ENCODE measurements at places on chromosomes 3 and 15.

DNA sequence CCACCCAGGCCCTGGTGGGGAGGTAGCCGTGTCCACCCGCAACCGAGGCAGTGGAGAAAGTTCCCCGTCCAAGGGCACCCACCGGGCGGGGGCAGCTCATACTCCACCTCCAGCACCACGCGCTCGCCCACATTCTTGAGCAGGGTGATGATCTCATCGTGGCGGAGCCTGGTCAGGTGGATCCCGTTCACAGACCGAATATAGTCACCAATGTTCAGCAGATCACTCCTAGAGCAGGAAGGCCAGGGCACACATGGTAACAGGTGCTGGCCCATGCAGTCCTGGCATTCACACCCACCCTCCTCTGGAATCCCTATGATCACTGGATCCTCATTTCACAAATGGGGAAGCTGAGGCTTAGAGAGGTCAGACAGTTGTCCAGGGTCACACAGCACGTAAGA lies 15.8 kb downstream of the GRIP2 start:
- DNase-seq: no peak

- DNase-seq: no peak
Measured at GRCh38 chr3:196323016-196323415, 5.0 kb upstream of the DYNLT2B start.

DNA sequence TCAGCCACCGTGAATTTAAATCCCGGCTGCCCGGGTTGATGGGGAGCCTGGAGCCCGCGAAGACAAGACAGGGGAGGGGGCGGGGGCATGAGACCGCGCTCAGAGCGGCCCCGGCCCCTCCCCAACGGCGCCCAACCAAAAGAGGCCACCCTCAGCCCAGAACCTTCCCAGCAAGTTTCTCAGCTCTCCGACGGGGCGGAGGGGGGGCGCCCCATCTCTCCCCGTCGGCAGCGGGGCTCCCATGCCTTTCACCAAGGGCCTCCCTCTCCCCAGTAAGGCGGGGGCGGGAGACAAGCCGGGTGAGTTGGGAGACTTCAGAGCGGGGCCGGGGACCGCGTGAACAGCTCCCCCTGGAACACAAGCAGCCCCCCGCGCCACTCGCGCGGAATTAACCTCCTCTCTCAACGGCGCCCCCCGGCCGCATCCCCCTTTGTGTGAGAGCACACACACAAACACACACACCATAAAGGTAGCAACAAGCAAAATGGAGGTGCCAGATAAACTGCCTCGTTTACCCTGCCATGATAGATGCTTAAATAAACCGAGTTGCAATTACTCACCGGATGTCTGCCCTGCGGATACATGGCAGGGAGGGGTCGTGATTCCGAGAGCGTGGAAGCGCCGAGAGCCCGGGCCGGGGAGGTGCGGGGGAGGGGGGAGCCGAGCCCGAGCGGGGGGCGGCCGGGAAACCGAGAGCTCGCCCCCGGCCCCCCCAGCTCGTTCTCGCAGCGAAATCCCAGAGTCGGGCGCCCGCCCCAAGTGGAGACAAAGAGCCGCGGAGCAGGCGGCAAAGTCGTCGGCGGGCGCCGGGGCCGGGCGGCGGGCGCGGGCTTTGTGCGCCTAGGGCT lies 1.3 kb downstream of the TLE3 start:
- no peak for DNase-seq

- DNase-seq: no peak
Measured at GRCh38 chr3:51568996-51569395, 30.5 kb downstream of the RAD54L2 start.

DNA sequence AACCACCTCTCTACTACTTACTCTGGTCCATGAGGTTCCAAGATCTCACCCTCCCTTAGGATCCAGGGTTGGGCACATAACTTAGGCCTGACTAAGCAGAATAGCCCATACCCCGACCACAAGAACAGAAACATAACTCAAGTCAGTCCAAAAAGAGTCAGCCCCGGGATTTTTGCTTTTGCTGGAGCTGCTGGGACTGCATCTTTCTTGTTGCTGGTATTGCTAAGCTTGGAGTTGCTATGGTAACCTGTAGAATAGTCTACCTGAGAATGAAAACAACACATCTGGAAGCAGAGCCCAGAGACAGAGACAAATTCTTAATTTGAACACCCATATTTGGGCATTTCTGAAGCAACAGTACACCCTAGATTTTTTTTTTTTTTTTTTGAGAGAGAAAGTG lies 6.5 kb downstream of the RUBCN start:
- DNase-seq: no peak

DNA sequence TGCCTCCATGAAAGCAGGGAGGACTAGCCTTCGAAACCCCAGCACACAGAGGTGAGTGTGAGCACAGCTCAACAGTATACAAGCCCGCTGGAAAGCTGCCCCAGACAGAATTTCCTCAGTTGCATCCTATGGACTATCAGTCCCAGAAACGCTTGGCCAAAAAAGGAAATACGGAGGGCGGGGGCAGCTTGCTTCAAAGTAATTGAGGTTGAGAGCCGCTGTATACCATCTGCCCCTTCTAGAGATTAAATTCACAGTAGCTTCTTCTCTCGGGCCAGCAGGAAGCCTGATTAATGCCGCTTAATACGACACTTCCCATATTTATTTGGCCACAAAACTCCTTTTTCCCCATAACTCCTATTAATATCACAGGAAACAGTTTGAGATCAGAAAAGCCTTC lies 88.7 kb downstream of the LIPC start:
- no peak for DNase-seq

DNA sequence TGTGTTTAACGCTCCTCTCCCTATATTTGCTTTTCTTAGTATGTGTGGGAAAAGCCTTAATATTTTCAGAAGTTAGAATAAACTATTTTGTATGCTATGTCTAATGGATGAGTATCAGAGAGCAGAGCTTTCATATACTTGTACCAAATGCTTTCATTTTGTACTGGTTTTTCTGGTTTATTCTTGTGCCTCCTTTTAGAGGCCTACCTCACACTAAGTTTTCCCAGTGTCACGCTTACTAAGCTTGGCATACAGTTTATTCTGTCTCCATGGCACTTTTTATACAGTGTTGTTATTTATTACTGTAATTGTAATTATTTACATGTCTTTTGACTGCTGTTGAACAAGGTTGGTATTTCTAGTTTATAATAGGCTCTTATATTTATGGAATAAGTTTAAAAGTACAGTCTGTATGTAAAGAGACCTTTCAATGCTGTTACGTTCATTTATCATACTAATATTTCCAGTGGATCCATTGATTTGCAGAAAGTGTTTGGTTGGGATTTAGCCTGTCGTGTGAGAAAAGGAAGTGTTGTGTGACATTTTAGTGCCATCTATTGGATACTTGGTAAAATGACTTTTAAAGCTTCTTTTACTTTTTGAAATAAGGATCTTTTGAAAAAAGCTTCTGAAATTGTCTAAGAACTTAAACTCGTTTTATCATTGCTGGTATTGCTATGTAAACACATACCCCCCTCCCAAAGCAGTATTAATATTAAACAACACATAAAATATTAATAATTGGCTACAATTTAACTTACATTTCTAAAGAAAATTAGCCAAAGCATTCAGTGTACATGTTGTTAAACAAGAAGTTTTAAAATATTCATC lies 5.2 kb upstream of the EBLN2 start:
- DNase-seq: peak; percentile 11

DNA sequence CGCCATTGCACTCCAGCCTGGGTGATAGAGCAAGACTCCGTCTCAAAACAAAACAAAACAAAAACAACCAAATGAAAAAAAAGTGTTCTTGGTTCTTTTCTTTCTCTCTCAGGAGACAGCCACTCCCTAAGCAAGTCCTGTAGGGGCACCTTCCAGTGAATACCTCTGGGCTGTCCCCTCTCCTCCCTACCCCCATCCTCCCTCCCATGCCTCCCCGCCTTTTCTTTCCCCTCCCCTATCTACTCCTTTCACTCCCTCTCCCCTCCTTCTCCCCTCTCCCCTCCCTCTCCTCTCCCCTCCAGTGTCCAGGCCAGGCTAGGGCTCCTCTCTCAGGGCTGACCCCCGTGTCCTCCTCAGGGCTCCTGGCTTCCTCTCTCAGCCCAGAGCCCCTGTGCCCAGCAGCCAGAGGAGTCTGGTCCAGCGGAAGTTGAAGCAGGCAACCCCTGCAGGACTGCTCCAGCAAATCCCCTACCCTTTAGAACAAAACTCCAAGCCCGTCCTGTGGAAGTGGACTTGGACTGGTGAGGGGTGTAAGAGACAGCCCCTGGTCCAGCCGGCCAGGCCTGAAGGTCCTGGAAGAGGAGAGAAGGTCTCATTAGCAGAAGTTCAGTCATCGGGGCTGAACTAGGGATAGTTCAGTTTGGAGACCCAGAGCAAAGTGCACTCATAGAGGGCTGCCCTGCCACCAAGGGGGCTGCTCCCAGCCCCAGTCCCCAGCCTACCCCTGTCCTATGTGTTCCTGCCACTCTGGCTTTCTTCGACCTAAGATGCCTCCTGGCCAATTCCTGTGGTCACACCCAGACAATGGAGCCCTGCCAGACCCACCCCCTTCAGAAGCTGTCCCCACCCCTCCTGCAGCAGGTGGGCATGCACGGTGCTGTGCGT lies 79.8 kb upstream of the IQSEC1 start:
- no peak for DNase-seq

GRCh38 chr3:126491221-126492013 lies 15.7 kb upstream of the ZXDC start:
- DNase-seq: no peak

DNA sequence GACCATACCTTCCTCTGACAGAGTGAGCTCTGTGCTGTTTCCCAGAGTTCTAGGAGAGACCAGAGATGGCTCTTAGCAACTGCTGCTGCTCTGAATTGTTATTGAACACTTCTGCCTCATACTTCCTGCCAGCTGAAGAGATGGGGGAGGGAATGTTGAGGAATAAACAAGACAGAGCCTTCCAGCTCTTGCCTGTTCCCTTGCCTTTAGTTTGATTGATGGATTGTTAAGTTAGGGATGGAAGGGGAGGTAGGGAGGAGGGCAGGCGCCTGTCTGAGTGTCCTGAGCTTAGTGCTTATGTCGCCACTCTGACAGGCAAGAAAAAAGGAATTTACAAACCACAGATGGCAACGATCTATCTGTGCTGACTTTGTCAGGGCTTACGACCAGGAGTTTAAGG lies 42.8 kb downstream of the ZNF609 start:
- DNase-seq: peak; percentile 16

GRCh38 chr3:189982321-189982945 lies 138.3 kb downstream of the P3H2 start:
- DNase-seq: no peak

DNA sequence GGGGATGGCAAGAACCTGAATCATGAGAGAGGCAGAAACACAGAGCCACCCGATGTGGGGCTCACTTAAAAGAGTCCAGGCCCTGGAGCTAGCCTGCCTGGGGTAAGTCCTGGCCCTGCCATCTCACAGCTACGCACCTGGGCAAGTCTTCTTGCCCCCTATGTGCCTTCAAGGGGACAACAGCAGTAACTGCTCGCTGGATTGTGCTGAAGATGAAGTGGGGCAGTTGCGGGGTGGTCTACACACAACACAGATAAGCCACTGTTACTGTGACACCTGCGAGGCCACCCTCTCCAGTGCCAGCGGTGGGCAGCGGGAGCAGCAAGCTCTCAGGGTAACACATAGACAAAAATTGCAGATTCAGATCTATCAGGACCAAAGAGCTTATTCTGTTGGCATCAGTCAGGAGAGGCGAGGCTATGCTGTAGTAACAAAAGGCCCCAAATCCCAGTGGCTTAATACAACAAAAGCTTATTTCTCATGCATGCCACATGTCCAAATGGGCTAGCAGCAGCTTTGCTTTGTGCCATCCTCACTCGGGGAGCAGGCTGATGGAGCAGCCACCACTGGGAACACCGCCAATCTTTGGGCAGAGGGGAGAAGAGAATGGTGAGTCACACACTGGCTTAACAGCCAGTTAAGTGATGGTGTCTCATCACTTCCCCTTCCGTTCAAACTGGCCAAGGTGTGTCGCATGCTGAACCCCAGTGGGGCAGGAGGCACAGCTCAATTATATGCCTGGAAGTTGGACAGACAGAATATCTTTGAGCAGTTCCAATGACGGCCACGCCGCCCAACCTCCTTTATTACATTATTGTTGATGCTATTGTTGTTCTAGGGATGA lies 78.3 kb downstream of the WNT7A start:
- DNase-seq: no peak

- DNase-seq: peak; percentile 81
Measured at GRCh38 chr3:192207651-192208050, 519.7 kb downstream of the FGF12 start.

DNA sequence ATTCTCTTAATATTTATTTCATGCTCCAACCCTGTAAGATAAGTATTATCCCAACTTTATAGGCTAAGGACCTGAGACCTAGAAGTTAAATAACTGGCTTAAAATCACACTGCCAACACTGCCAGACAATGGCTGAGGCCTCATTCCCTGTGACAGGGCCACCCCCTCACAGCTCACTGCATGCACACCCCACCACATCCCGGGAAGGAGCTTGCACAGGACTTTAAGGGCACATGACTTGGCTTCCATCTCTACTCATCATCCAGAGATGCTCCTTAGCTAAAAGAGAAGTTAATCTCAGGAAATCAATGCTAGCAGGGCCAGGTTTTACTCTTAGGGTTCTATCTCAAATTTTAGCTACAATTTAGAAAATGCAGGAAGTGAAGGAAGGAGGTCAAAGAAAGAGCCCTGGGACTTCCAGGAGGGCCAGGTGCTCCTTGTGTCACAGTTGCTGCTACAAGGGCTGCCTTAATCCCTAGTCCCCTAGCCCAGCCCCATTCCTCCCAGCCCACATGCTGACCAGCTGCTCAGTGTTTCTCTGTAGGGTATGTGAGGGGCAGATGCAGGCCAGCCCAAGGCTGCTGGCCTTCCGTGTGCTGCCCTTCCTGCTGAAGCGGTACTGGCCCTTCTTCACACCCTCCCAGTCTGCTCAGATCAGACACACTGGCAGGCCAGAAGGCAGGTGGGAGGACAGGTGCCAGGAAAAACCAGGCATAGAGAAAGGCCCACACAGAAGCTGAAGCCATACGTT lies 53.5 kb downstream of the WWTR1 start:
- no peak for DNase-seq

GRCh38 chr15:54159012-54159411 lies 180.8 kb downstream of the UNC13C start:
- no peak for DNase-seq

GRCh38 chr3:141055136-141055535 lies 4.0 kb downstream of the SPSB4 start:
- DNase-seq: no peak

Data from DMS153 (cell line).